ENCODE measurements at places on chromosomes 7 and 10.

DNA sequence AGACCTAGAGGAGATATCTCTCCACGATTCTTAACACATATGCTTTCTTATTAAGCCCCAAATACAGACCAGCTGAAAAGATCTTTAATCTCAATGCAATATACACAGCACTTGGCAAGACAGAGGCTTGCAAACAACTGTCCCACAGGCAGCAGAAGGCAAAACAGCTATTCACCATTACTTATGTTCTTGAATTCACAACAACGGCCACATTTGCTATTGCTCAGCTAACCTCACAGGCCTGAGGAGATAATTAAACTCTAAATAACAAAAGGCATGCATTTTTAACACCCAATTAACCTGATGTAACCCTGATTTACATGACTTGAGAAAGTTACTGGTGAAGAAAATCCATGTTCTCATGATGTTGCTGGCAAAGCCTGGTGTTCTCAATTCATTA lies 216.4 kb downstream of the CRPPA start:
- no peaks in the 10 kb centered on the region for H3K4me1 ChIP-seq
- DNase-seq: no peak
- no peak overlapping the region for H3K27ac ChIP-seq

DNA sequence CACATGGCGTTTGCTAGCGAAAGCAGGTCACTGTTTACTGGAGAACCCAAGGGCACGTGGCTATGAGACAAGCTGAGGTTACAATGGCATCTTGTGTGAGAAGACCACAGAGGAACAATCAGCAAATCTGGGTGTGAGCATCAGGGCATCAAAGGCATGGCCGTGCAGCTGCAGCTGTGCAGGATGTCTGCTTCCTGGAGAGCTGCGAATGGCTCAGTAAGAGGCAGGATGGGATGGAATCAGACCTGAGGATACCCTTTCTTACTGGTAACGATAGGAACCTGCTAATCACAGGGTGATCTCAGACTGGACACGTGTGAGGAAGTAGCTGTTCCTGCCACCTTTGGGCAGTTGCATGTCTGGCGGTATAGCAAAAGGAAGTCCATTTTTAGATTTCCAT lies 119.5 kb downstream of the RNF216 start:
- DNase-seq: no peak
- H3K4me1 ChIP-seq: no peaks in the 10 kb centered on the region
- no peak overlapping the region for H3K27ac ChIP-seq
- H3K36me3 ChIP-seq: peaks cover 22% of the 10 kb centered on the region
- no peak overlapping the region for H3K4me3 ChIP-seq
- H3K27me3 ChIP-seq: no peaks in the 10 kb centered on the region

- no peak for DNase-seq
- no peak overlapping the region for H3K4me3 ChIP-seq
- H3K27ac ChIP-seq: peak overlapping the region; percentile 59
- peaks cover 4% of the 10 kb centered on the region for H3K36me3 ChIP-seq
- peaks cover 93% of the 10 kb centered on the region for H3K4me1 ChIP-seq
- H3K27me3 ChIP-seq: no peaks in the 10 kb centered on the region
Measured at GRCh38 chr10:114520453-114520852, 116.2 kb upstream of the AFAP1L2 start.

GRCh38 chr10:110387983-110388686 lies 83.4 kb upstream of the SMNDC1 start:
- no peaks in the 10 kb centered on the region for H3K36me3 ChIP-seq
- H3K27ac ChIP-seq: no peak overlapping the region
- H3K4me3 ChIP-seq: no peak overlapping the region
- H3K27me3 ChIP-seq: no peaks in the 10 kb centered on the region
- H3K4me1 ChIP-seq: no peaks in the 10 kb centered on the region

GRCh38 chr10:132291826-132292225 lies 15.9 kb downstream of the STK32C start:
- H3K27me3 ChIP-seq: no peaks in the 10 kb centered on the region
- H3K4me3 ChIP-seq: no peak overlapping the region
- H3K4me1 ChIP-seq: no peaks in the 10 kb centered on the region
- H3K27ac ChIP-seq: no peak overlapping the region
- no peak for DNase-seq

GRCh38 chr7:151275813-151276577 lies 27.5 kb upstream of the SMARCD3 start:
- H3K4me3 ChIP-seq: peak overlapping the region; percentile 35
- H3K27ac ChIP-seq: no peak overlapping the region
- no peaks in the 10 kb centered on the region for H3K36me3 ChIP-seq
- no peak for DNase-seq
- no peaks in the 10 kb centered on the region for H3K4me1 ChIP-seq

DNA sequence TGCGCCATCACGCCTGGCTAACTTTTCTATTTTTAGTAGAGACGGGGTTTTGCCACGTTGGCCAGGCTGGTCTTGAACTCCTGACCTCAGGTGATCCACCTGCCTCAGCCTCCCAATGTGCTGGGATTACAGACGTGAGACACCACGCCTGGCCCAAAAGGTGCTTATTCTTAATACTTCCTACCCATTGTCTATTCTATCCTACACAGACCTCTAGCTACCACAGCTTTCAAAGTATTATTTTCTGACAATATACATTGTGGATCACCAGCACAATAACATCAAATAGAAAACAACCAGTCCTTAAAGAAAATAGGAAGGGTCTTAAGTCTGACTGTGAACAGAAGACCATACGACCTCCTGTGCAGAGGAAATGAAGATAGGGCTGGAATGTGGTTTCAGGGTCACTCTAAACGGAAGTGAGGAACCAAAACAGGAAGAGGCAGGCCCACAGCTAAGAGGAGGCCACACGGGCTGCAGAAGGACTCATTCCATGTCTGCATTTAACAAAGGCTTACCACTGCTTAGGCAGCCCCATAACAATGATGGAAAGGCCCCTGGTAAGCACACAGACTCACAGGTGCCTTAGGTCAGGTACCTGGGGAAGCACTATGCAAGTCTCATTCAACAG lies 115.2 kb downstream of the ZFAND4 start:
- H3K4me1 ChIP-seq: no peaks in the 10 kb centered on the region
- no peaks in the 10 kb centered on the region for H3K36me3 ChIP-seq
- DNase-seq: no peak
- H3K27ac ChIP-seq: no peak overlapping the region
- H3K27me3 ChIP-seq: no peaks in the 10 kb centered on the region

GRCh38 chr7:29194206-29194593 lies 375 bp upstream of the CHN2 start:
- DNase-seq: no peak
- peak overlapping the region; percentile 41 for H3K27ac ChIP-seq
- no peaks in the 10 kb centered on the region for H3K27me3 ChIP-seq

- H3K27ac ChIP-seq: no peak overlapping the region
- H3K4me1 ChIP-seq: no peaks in the 10 kb centered on the region
- DNase-seq: no peak
- H3K27me3 ChIP-seq: no peaks in the 10 kb centered on the region
- H3K4me3 ChIP-seq: no peak overlapping the region
Measured at GRCh38 chr10:124329362-124329761, 89.4 kb downstream of the OAT start.

DNA sequence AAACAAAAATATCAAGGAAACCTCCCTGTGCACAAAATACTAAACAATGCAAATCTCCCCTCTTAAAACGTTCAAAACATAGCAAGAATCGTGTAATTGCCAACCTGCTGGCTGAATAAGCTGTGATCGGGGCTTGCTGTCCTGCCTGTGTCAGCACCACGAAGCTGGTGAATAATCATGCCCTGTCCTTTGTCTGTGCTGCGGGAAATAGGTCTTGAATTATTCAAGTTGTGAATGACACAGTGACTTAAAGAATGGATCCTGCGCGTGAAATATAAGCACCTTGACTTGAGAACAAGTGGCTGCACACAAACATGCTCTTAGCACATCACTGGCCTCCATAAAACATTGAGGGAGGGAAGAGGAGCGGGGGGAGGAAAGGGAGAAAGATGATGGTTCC lies 130.2 kb downstream of the OAT start:
- H3K4me3 ChIP-seq: no peak overlapping the region
- DNase-seq: no peak
- H3K36me3 ChIP-seq: no peaks in the 10 kb centered on the region
- H3K27ac ChIP-seq: no peak overlapping the region
- H3K27me3 ChIP-seq: no peaks in the 10 kb centered on the region

- H3K4me1 ChIP-seq: no peaks in the 10 kb centered on the region
- H3K27me3 ChIP-seq: peaks cover 4% of the 10 kb centered on the region
- H3K36me3 ChIP-seq: no peaks in the 10 kb centered on the region
- no peak overlapping the region for H3K4me3 ChIP-seq
Measured at GRCh38 chr10:17648243-17649035, 4.5 kb downstream of the STAM start.

DNA sequence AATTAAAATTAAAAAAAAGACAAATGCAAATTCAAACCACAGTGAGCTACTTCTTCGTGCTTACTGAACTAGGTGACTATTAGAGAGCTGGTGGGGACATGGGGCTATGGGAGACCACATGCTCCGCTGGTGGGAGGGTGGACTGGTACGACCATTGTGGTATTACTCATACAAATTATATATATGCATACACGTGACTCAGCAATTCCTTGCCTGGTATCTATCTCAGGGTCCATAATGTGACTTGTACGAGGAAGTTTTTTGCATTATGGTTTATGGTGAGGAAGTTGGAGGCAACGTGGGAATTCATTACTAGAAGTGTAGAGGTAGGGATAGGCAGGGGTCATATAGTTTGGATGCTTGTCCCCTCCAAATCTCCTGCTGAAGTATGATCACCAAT lies 1112.7 kb downstream of the TYW1 start:
- H3K27ac ChIP-seq: no peak overlapping the region
- no peaks in the 10 kb centered on the region for H3K36me3 ChIP-seq
- DNase-seq: no peak
- no peaks in the 10 kb centered on the region for H3K4me1 ChIP-seq
- no peak overlapping the region for H3K4me3 ChIP-seq

DNA sequence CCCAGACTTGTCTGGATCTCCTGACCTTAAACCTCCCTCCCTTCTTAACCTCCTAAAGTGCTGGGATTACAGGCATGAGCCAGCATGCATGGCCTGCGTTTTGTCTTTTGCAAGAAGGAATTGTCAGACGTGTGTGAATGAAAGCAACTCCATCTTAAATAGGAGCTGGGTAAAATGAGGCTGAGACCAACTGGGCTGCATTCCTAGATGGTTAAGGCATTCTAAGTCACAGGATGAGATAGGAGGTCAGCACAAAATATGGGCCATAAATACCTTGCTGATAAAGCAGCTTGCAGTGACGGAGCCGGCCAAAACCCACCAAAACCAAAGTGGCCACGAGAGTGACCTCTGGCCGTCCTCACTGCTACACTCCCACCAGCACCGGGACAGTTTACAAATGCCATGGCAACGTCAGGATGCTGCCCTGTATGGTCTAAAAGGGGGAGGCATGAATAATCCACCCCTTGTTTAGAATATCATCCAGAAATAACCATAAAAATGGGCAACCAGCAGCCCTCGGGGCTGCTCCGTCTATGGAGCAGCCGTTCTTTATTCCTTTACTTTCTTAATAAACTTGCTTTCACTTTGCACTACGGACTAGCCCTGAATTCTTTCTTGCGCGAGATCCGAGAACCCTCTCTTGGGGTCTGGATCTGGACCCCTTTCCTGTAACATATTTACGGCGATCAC lies 41.2 kb upstream of the SDK1 start:
- DNase-seq: no peak
- H3K36me3 ChIP-seq: no peaks in the 10 kb centered on the region
- H3K27ac ChIP-seq: peak overlapping the region; percentile 18
- peak overlapping the region; percentile 48 for H3K4me3 ChIP-seq

DNA sequence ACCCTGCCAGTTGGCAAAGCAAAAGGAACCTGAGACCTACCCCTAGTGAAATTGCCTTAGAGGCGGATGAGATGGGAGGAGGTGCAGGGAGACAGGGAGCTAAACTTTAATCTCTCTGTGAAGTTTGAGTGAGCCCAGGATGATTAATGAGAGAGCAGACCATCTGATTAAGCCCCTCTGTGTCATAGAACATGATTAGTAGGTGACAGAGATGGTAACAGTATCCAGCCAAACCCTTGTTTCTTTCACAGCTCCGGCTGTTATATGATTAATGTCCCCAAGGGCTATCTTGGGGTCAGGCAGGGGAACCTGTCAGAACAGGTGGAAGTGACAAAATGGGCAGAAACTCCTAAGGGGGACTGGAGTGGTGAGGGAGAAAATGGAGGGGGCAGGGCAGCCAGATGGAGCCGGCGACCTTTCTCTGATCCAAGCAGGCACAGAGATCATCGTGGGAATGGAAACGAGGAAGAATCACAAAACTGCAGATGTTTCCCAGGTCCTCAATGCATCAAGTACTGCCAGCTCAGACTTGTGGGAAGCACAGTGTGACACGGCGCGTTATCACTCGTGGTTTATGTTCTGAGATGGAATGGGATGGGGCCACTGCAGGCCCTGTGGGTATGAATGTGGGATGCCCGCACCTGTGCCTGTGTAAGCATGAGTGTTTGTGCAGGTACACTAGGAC lies 684.2 kb downstream of the LRMDA start:
- peaks cover 22% of the 10 kb centered on the region for H3K4me1 ChIP-seq
- no peaks in the 10 kb centered on the region for H3K27me3 ChIP-seq
- H3K4me3 ChIP-seq: no peak overlapping the region
- DNase-seq: no peak
- H3K36me3 ChIP-seq: no peaks in the 10 kb centered on the region

DNA sequence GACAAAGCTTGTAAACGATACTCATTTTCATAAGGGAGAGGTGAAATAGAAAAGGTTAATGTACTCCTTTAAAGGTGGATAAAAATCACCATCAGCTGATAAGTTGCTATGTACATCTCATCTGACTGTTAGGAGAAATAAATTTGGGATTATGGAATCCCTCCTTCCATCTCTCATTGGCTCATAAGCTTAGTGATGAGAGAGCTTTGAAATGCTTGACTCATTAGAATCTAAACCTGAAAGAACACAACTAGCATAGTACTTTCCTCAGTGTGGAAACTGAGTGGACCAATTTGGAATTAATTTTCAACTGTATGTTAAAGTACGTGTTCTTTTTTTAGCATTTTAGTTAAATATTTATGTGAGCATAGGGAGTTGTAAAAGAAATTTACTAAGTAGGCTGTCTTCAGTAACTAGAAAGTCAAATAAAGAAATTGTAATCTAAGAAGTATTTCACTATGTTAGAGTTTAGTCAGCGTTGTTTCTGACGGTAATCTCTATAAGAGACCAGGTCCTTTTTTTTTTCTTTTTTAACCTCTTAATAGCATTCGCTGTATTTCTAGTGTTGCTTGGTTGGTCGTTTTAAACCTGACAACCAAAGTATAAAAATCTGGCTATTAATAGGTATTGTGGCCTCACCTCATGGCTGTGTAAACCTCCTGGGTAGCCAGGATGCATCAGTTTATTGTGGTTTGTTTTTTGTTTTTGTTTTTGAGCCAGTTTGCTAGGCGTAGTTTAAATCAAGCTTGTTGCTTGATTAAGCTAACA lies 34.4 kb downstream of the FHIP2A start:
- no peaks in the 10 kb centered on the region for H3K27me3 ChIP-seq
- no peak overlapping the region for H3K27ac ChIP-seq
- H3K4me3 ChIP-seq: no peak overlapping the region
- H3K36me3 ChIP-seq: peaks cover 46% of the 10 kb centered on the region
